ENCODE measurements at places on chromosomes 1 and 21.

DNA sequence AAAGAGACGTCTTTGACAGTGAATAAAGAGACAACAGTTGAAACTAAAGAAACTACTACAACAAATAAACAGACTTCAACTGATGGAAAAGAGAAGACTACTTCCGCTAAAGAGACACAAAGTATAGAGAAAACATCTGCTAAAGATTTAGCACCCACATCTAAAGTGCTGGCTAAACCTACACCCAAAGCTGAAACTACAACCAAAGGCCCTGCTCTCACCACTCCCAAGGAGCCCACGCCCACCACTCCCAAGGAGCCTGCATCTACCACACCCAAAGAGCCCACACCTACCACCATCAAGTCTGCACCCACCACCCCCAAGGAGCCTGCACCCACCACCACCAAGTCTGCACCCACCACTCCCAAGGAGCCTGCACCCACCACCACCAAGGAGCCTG, 68.5 kb downstream of the TPR start:
- no peak for DNase-seq

DNA sequence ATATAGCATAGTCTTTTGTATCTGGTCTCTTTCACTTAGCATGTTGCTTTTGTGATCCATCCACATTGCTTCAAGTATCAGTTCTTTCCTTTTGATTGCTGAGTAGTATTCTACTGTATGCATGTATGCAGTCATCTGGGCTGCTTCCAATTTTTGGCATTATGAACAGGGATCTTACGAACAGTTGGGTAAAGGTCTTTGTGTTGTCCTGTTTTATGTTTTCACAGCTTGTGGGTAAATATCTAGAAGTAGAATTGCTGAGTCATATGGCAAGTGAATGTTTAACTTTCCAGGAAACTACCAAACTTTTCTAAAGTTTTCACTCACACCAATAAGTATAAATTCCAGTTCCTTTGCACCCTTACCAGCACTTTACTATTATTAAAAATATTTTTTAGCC, 60.9 kb downstream of the LHX4 start:
- no peak for DNase-seq

DNA sequence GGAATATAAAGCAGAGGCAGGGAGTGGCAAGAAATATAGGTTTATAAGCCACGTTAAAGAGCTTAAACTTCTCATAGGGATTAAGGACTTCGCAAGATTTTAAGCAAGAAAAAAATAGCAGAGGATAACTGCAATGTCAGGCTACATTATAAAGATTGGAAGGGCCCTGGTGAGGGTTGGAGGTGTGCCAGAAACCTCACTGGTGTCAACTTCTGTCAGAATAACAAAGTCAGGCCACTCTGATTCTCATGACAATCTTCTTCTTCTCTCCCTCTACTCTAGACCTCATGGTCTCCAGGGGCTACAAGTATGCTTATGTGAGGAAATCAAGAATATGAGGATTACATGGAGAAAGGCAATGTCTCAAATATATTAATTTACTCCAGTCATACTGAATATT, 32.6 kb upstream of the FMO2 start:
- DNase-seq, result no peak

- DNase-seq, result no peak
These were observed 19.4 kb downstream of the CLIC6 start for GRCh38 chr21:34688145-34688544.

GRCh38 chr1:87753366-87753765, 424.7 kb downstream of the LMO4 start:
- DNase-seq, result no peak

DNA sequence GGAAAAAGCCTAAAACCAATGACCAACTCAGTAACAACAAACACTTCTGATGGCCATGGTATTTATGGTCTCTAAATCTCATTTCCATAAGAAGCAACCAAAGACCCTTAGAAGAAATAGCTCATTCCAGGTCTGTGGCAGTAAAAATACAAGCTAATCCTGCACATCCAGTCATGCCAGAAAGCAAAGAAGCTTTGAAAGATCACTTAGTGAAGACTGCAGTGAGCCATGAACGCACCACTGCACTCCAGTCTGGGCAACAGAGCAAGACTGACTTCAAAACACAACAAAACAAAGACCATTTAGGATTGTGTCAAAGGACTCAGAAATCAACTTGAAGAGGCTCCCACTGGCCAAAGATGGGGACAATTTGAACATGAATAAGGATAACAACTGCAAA, 18.4 kb upstream of the ELK4 start:
- no peak for DNase-seq

DNA sequence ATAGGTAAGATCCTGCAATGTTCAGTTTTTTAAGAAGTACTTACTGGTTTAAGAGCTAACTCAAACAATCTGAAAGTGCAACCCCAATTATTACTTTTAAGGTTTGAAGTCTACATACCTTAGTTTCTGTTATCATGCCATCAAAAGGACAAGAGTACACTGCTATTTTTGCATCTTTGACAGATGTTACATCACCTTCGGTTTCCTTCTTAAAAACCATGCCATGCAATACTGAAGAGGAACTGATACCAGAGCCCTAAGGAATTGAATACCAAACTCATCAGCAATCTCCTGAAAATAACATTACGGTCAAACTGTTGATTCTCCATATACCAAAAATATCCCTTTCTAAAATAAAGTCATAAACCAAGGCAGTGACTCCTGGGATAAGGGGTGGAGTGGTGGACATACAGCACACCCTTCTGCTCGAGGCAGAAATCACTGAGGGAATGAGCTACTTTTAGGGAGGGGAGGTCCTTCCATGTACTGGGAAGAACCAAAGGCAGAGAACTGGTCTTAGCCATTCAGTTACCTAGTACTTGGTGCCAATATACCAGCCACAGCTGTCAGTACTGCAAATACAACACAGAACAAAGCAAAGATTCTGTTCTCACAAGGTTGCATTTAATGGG, 8.5 kb downstream of the CCT8 start:
- DNase-seq, result no peak

All from activated T-helper 1 cell treated with anti-CD3 and anti-CD28 coated beads, Interleukin-2, amount 50 U/mL, for 16 hours (primary cell).